Caki2 (cell line): ENCODE measurements at places on chromosomes 1 and 21. TPM values are rescaled to one million over a fixed set of nuclear protein-coding genes. Genes with fewer than 3 reads are reported as not detected.

DNA sequence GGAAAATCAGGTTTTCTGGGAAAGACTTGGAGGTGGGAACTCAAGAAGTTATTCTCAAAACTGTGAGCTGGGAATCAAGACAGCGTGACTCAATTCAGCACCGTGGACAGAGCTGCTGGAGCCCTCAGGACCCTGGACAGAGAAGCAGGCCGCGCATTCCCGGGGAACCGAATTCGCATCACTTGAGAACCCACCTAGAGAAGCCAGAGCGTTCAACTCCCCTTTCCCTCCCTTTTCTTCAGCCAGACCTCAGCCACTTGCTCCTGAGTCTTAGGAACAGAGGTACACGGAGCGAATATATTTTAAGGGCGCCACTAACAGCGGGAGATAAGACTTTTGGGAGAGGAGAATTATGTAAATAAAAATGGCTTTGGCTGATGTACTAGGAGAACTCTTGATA is 2.0 kb upstream of the LIN28A start:
- peak; percentile 58 for DNase-seq

CACNA1E gene
- total RNA-seq = not detected in 2 replicates

GRCh38 chr1:80251591-80251990 is 1245.1 kb upstream of the ADGRL4 start:
- no peak for DNase-seq

OR2M3 gene
- not detected in 2 replicates for total RNA-seq

- no peak for DNase-seq
These were observed 20.7 kb upstream of the HPCAL4 start for GRCh38 chr1:39711966-39712340.

SPRR3 gene
- total RNA-seq = not detected in 2 replicates

PTCH2 gene
- total RNA-seq = not detected in 2 replicates

RIMS3 gene
- 1.3 and 4.2 TPM in 2 replicates for total RNA-seq

SAMSN1 gene
- not detected in 2 replicates for total RNA-seq

GRCh38 chr1:53834776-53835175 is 3.3 kb downstream of the NDC1 start:
- no peak for DNase-seq

GRCh38 chr1:12232221-12232620 is 2.4 kb downstream of the VPS13D start:
- no peak for DNase-seq

GRCh38 chr21:15236111-15236510 is 171.3 kb upstream of the NRIP1 start:
- no peak for DNase-seq

DNA sequence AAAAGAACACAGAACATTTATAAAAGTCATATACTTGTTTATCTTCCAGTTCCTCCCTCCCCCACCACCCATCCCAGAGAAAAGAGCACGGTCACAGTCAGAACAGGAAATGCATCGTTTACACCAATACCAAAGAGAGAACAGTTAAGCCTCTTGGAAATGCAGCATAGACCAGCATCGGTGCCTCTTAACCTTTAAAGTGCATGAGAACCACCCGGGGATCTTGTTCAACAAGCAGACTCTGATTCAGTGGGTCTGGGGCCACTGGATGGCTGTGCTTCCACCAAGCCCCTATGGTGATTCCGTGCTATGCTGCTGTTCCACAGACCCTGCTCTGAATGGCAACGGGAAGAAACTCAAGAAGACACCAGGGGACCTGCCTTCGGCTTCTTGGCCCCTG is 19.2 kb downstream of the FAM89A start:
- DNase-seq = no peak

DNA sequence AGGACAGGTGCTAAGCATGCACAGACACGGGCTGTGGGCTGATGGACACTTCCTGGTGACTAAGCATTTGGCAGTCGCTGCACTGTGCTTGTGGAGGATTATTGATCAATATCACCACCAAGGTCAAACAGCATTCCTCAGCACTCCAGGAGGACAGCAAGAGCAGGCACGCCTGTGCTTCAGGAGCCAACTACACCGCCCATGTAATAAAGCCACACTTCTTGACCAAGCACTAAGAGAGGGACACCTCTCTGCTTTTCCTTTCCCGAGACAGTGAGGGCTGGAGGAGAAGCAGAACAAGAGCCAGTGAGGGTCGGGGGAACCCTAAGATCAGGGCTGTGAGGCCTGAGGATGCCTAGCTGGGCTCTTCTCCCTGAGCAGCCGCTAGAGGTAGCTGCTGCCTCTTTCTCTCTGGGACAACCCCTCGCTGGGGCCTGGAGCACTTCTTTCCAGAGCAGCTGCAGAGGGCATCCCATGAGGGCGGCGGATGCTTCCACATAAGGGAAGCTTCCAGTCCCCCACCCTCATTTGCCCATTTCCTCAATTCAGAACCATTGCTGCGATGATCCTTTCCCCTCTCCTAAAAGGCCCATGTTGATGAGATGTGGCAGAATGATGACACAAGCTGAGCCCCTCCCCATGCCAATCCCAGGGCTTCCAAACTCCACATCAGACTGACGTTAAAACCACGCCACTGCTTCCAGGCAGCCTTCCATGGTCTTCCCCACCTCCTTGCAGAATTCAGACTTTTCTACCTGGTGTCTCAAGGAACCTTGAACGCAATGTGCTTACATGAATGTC is 19.1 kb downstream of the RAB7B start:
- DNase-seq = peak; percentile 60

- no peak for DNase-seq
These were observed 47.5 kb upstream of the NTPCR start for GRCh38 chr1:232902774-232903350.
